ENCODE measurements at places on chromosomes 5 and 9. TPM values are rescaled to one million over a fixed set of nuclear protein-coding genes. Genes with fewer than 3 reads are reported as not detected.
A peak's percentile ranks its signal among the peaks of the same experiment; 100 is the strongest.

The RASGRF2 gene
- total RNA-seq: 14.9 TPM

The IRX1 gene
- not detected for total RNA-seq

The LCN6 gene
- not detected for total RNA-seq

The ACSL6 gene
- total RNA-seq: 4.7 TPM

The FAM151B gene
- total RNA-seq: 0.25 TPM

The PAM gene
- 63.4 TPM for total RNA-seq

The FOXI1 gene
- not detected for total RNA-seq

The ZNF366 gene
- not detected for total RNA-seq

The SIL1 gene
- 32.3 TPM for total RNA-seq

The SCGB3A2 gene
- not detected for total RNA-seq

DNA sequence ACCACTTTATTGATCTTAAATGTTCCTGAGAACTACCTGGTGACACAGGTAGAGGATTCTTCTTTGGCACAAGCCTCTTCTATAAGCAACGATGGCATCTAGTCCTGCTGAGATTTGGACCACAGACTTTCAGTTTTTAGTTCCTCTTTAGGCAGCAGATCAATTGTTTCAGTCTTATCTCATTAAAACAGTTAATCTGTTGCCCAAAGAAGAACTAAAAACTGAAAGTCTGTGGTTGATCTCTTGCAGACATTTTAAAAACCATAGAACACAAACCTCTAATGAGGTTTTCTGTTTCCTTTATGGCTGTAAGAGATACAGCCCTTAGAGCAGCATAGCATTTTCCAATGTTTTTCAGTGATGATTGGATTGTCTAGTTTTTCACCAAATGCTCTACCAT is 480.9 kb downstream of the MTRR start:
- no peak for DNase-seq

- DNase-seq: no peak
These were observed 28.0 kb downstream of the NKD2 start for GRCh38 chr5:1036504-1037122.

- no peak for DNase-seq
These were observed 44.6 kb upstream of the GLDC start for GRCh38 chr9:6689893-6690674.

- no peak for DNase-seq
These were observed 284.5 kb downstream of the MAT2B start for GRCh38 chr5:163789870-163790269.

DNA sequence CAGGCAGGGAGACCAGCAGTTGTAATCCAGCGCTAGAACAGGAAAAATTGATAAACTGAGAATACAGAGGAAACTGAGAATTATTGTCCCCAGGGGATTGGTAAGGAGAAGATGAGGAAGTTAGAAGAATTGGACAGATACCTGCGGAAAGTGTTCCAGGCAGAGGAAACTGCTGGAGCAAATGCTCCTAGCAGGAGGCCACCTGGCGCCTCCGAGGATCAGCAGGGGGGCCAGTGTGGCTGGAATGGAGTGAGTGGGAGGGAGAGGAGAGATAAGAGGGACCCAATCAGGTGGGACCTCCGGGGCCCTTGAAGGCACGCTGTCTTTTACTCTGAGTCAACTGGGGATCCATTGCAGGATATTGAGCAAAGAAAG is 695 bp upstream of the ANXA6 start:
- DNase-seq: peak; percentile 67

DNA sequence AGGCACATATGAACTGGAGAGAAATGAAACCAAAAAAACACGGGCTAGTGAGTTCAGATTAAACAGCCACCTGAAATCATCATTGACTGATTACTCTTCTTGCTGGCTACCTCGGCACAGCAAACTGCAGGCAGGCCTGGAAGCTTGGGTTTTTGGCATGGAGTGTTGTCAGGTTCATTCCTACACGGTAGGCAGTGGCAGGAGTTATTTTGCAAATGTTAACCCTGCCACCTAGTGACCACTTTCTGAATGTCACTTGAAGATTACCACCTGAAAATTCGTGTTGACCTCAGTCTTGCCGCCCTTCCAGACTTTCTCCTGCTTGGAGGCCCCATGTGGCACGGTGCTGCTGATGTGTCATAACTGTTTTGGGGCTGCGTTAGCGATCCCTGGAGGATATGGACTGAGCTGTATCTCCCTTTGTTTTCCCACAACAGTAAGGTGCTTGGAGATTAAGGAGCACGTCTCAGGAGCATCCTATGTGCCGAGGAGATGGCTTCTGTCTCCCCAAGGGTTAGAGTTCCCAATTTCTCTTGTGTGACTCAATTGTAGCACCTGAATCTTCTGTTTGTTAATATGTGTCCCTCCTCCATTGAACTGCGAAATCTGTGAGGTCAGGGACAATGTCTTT is 12.7 kb upstream of the CD180 start:
- DNase-seq: peak; percentile 71

GRCh38 chr9:92763721-92764380 is 782 bp downstream of the BICD2 start:
- DNase-seq: peak; percentile 56

- no peak for DNase-seq
These were observed 124.6 kb downstream of the TARS1 start for GRCh38 chr5:33565324-33565723.

- no peak for DNase-seq
These were observed 37.6 kb upstream of the CCDC152 start for GRCh38 chr5:42719034-42719433.

DNA sequence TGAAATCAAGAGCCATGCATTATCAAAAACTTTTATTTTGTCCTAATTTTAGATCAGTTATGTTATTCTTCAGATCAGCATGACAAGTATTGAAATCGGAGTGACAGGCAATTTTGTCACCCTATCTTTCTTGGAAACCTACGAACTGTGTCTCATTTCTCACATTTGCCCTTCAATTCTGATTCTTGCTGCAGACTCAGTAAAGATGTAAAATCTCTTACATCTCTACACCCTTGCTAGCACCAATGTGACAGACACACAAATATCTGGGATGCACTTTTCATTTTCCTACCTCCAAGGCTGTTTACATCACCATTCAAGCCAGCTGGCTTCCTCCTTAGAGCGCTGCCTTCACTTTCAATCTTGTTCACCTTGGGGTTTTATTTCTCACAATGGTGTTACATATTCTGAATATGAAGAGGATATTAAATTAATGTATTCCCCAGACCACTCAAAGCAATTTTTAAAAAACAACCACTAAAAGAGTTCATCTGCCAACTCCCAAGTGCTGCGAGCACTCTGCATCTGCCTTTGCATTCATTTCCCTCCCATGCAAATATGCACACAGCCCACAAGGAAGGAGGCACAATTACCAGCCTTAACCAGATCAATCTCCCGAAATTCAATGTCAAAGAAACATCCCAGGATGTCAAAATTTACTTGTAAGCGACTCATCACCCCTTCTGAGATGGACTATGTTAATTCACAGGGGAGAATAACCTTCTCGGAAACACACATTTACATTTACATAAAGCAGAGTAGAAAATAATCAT is 164.3 kb downstream of the ENC1 start:
- no peak for DNase-seq

DNA sequence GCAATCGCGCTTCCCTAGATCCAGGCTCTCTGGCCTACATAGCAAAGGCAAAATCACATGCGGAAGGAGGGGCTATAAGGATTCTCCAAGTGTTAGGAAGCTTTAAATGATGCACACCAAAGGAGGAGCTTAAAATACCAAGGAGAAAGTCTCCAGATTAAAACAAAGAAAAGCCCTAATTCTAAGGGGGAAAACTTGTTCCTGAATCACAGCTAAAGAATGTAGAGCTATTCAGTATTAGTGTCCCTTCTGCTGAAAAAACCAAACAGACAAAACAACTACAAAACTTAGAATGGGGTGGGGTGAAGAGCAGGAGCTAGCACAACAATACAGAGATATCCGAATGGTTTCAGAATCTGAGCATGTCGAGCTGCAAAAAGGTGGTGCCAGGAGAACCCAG is 213.7 kb downstream of the DCP2 start:
- no peak for DNase-seq

DNA sequence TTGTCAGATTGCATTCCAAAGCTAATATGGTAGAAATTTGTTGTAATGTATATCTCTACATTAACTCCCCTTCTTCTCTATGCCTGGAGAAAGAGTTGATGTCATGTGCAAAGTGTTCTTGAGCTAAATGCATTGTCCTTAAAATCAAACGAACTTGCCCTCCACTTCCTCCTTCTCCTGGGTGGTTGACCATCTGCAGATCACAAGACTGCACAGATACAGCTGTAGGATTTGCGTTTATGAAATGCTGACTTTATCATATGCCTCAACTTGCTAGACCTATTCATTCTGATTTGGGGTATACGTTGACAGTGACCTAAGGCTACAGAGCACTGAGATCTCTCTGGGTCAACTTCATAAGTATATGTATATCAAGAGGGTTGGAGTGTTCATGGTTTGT is 8.3 kb downstream of the TRIM32 start:
- DNase-seq: no peak

DNA sequence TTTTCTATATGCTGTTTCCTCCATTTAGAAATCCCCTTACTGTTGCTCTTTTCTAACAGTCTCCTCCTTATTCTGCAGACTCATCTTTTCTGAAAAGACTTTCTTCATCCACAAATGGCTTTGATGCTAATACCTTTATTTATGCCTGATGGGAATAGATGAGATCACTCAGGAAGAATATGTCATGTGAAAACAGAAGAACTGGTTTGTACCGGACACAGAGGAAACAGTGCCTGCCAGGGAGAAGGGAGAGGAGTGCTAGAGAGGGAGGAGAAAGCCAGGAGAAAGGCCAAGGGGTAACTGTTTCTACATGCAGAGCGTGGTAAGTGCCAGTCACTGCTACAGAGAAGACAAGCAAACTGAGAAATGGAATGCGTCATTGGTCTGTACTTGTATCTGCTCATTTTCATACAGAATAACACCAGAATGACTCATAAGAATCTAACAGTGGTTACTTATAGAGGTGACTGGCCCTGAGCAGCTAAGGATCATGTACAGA is 45.9 kb upstream of the PJA2 start:
- peak; percentile 30 for DNase-seq

- DNase-seq: no peak
These were observed 2.4 kb downstream of the GBA2 start for GRCh38 chr9:35746583-35746982.

DNA sequence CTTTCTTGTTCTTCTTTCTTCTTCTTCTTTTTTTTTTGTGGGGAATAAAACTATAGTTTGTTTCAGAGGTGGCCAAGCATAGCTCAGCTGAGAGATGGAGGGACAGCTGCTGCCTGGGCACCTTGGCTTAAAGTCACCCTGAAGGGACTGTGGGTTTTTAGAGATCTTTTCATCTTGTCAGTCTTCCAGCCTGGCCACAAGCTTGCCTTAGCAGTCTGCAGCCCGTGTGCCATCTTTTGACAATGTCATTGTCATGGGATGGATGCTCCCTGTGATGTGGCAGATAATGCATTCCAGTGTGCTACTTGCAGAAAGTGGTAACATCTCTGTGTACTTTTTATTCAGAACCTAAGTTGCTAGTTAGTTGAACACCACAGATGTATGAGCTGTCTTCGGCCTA is 280.8 kb downstream of the FANCC start:
- no peak for DNase-seq

DNA sequence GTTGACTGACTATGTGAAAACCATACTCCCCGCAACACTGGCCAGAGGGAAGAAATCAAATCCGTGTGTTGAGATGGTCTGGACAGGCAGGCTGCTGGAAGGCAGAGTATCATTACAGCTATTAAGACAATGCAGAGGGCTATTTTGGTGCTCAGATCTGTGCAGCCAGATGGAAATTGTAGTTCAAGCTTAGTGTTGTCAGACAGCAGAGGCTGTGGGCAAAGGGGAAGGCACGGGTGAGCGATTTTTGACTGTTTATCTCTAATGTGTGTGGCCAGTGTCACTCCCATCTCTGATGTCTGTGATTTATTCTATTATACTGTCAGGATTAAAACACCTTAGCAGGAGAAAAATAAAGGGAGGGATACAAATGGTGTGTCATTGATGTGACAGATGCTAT is 984.4 kb upstream of the WWC1 start:
- no peak for DNase-seq

DNA sequence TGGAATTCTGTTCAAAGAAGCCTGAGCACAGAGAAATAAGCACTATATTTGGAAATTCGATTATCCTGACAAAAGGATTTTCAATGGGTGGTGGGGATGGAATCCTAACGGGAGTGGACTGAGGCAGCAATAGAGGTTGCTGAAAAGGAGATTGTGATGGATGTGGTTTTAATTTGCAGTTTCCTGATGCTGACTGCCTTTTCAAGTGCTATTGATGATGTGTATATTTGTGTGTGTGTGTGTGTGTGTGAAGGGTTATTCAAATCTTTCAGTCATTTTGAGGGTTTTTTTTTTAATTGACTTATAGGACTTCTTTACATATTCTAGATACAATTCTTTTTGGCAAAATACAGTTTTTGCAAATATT is 614.5 kb downstream of the HINT1 start:
- DNase-seq: no peak

GRCh38 chr9:36056896-36057295 is 20.2 kb downstream of the RECK start:
- DNase-seq: no peak

- DNase-seq: no peak
These were observed 18.0 kb downstream of the XRCC4 start for GRCh38 chr5:83095163-83095956.

GRCh38 chr9:134560654-134561053 is 80.9 kb upstream of the COL5A1 start:
- no peak for DNase-seq

DNA sequence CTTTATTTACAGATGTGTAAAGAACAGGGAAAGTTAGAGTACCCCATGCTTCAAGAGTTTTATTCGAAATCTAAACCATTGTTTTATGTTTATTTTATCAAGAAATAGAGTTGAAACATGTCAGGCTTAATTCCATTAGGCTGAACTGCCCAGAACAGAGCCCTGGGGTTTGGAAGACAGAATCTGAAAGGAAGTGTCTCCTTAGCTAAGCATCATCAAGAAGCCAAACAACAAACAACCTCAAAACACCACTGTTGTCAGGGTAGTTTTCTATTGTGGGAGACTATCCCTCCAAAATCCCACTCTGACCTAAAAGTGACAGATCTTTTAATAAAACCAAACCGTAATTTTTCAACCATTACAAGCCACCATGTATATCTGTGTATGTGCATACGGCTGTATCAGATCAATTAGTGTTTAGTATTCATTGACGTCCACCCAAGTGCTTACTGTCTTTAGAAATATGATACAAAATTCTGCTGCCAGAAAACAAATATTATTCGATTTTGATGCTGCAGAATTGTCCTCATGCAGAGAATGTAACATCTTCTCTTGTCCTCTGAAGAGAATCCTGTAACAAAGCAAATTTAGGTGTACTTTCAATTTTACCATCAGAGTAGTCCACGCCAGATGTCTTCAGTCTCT is 271.9 kb upstream of the TMEM161B start:
- DNase-seq: no peak

DNA sequence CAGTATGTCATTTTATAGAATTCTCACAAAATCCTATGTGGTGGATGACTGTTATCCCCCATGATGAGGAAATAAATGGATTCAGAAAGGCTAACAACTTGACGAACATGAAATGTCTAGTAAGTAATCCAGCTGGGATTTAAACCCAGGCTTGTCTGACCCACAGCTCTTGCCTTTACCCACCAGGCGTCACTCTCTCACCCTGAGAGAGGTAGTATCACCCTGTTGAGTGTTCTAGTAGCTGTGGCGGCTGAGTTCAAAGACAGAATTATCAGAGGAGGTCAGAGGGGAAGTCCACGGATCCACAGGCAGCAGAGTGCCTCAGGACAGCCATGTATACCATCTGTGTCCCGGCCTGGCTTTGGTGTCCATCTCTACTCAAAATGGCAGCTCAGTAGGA is 113.8 kb downstream of the ZNF462 start:
- no peak for DNase-seq

- DNase-seq: no peak
These were observed 79.1 kb downstream of the KLF4 start for GRCh38 chr9:107410420-107410819.

GRCh38 chr9:127541865-127542264 is 70.2 kb upstream of the STXBP1 start:
- no peak for DNase-seq

Measured in activated CD8-positive, alpha-beta T cell treated with anti-CD3 and anti-CD28 coated beads for 36 hours (primary cell).